ENCODE measurements at places on chromosomes 3 and 15.
A peak's percentile ranks its signal among the peaks of the same experiment; 100 is the strongest.

DNA sequence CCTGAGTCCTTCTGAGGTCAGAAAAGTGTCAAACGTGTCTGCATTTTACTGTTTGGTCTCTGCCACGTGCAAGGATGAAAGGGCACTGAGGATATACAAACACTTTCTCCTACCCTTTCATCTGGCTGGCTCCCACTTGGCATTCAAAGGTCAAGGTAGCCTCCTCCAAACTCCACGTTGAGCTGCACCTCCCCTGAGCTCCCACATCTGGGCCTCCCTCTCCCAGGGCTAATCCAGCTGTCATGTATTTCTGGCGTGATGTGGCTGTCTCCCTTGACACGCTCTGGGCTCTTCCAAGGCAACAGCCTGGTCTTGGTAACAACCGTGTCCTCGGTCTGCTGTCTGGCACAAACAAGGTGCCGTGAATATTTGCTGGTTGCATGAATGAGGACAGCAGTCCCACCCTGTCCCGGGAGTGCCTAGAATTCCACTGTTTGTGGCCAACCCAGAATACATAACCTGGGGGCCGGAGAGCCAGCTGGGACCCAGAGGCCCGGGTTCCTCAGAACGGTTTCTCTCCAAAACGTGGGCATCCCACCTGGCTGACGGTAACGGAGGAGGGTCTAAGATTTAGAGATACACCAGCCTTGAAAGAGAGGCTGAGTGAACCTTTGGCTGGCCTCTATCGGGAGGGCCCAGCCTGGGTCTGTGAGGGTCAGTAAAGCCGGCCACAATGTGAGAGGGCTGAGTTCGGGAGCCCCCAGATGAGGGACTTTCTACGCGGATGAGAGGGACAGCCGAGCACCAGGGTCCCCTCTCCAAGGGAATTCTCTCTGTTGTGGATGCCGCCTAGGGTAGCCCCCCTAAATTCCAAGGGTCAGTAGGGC is 767 bp downstream of the GLT8D1 start:
- peak; percentile 28 for DNase-seq

- no peak for DNase-seq
Observed at GRCh38 chr3:128351546-128351945, 115.1 kb downstream of the DNAJB8 start.

DNA sequence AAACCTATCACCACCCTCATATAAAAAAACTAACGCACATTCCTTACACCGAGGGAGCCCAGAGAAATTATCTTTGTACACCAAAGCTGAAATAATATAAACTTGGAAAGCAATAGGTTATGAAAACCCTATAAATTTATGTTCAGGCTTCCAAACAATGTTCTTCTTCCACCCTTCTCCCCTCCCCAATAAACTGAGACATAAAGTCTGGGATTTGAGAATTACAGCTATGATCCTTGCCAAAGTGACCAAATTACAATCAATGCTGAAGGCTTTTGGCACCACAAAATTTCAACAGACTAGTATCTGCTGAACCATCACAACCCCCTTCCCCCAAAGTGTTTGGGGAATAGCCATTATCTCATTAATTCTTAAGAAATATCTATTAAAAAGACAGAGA is 237.8 kb downstream of the FMN1 start:
- no peak for DNase-seq

GRCh38 chr3:126266850-126267168 is 86.4 kb upstream of the ALDH1L1 start:
- DNase-seq = no peak

Data from fibroblast of mammary gland (primary cell).